ENCODE measurements at places on chromosomes 12 and 14.

DNA sequence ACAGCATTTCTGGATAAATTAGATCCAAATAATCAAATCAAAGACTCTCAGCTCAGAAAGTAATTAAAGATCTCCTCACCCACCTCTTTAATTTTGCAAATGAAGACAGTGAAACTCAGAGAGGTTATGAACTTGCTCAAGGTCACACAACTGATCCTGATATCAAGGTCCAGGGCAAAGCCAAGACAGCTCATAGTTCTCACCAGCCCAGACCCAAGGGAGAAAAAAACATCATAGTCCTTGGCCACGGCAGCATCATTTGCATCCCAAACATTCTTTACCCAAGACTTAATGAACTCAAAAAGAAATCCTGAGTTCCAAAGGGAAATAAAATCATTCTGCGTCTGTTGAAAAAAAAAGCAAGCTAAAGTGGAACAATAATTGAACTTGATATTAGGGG is 112.1 kb downstream of the DAD1 start:
- no peak for DNase-seq

GRCh38 chr12:95178136-95178535 is 39.1 kb downstream of the FGD6 start:
- no peak for DNase-seq

DNA sequence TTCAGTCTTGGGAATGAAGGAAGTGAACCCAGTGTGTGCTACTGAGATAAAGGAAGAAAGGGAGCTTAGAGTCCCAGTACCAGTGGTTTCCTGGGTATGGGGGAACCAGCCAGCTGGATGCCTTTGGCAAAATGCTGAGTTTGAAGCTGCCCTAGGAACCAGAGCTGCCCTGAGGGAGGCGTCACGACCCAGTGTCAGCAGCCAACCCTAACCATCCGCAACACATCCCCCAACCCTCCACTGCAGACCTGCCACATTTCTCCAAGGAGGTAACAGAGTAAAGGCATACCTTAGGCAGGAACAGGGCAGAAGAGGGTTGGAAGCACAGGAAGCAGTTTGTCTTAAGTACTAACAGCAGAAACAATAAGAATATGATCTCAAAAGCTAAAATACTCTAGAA is 28.6 kb downstream of the PRDM4 start:
- DNase-seq, result no peak

DNA sequence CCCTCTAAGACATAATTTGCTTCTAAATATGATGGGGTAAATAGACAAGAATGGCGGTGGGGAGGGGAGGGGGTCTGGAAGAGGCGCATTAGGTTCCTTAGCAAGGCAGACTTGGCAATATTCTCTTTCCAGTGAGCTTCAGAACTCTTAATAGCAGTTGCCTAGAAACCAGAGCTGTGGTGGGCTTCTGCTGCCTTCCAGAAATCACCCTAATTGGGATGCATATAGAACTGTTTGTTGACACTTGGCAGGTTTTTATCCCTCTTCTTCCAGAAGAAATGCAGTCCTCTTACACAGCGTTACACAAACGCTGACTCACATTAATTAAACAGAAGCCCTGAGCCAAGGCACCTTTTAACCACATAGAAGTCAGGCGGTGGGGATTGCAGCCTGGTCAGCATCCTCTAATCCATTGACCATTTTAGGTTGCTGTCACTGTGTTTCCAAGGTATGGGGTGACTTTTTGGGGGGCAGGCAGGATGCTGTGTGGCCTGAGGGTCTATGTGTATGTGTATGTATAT is 114.1 kb downstream of the CCDC60 start:
- no peak for DNase-seq

- DNase-seq, result no peak
Observed at GRCh38 chr14:71534506-71534905, 397.7 kb upstream of the RGS6 start.

DNA sequence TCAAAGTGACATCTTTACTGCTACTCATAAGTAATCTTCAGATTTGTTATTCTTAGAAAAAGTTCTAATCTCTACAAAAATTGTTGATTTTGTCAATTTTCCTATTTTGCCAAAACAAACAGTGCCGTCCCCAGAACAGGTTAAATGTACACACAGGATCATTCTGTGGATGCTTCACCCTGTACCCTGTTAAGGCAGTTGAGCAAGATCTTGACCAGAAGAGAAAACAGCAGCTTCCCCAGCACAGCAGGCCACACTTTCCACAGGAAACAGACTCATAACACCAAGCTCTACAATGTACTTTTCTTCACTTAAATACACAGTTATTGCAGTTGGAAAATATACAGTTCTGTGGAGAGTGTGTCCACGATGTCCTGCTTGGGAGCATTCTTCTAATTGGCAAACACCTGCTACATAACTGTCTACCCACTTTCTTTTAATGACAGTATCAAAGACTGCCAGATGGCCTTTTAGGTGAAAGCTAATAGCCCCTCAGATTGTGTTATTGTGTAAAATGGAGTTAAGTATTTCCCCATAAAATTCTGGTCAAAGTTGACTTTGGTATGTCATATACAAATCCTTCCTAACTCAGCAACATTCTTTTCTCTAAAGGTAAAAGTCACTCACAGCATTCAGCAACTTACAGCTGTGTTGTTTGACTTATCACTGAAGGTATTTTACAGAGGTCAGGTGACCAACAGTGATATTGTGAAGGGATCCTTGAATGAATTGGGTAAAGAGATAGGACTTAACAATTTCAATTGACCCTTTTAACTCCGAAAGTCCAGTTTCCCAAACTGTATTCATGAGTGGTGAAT is 77.0 kb downstream of the SEC23A start:
- DNase-seq, result no peak

Measured in T-helper 22 cell (primary cell).